ENCODE measurements at places on chromosomes 1 and 21.
A peak's percentile ranks its signal among the peaks of the same experiment; 100 is the strongest.

- DNase-seq = no peak
Observed at GRCh38 chr1:111867868-111868440, 112.3 kb downstream of the DDX20 start.

GRCh38 chr1:151966061-151966460 lies 27.6 kb downstream of the S100A10 start:
- DNase-seq = no peak

DNA sequence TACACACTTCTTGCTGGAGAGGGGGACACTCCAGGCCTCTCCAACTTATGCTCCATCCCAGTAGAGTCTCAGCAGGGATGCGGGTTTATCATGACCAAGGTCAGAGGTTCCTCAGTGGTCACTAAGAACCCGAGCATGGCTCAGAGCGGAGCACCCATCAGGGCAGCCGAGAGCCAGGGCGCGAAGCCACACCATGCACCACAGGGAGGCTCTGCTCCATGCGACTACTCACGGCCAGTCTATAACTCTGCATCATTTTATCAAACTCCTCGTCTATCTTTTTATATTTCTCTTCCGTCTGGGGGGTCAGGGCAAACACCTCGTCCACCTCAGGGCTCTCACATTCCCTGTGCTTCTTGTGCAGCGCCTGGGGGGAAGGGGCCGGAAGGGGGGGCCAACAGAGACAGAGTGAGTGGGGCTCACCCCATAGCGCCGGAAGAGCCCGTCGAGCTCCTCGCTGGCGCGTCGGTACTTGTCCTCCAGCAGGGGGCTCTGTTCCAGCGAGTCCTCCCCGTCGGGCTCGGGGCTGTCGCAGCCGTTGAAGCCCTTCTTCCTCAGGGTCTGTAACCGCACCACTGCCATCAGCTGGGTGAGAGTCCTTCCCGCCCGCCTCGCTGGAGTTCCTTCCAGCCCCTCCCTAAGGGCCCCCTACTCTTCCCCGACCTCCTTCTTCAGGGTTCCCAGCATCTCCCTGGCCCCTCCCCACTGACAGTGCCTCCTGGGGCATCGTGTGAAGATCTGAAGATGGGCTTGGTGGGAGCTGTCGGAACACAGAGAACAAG lies 20.0 kb downstream of the MEF2D start:
- DNase-seq = peak; percentile 63

- peak; percentile 42 for DNase-seq
Observed at GRCh38 chr1:32963746-32964460, 706 bp downstream of the RNF19B start.

DNA sequence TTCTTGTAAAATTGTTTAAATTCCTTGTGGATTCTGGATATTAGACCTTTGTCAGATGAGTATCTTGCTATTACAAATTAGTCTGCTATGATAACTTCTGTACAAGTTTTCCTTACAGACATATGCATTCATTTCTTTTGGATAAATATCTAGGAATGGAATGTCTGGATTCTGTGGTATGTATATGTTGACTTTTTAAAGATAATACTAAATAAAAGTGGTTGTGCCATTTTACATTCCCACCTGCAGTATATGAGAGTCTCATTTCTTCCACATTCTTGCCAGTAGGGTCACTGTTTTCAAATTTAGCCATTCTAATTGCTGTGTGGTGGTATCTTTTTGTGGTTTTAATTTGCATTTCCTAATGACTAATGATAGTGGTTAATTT lies 53.9 kb downstream of the SYDE2 start:
- DNase-seq = no peak

DNA sequence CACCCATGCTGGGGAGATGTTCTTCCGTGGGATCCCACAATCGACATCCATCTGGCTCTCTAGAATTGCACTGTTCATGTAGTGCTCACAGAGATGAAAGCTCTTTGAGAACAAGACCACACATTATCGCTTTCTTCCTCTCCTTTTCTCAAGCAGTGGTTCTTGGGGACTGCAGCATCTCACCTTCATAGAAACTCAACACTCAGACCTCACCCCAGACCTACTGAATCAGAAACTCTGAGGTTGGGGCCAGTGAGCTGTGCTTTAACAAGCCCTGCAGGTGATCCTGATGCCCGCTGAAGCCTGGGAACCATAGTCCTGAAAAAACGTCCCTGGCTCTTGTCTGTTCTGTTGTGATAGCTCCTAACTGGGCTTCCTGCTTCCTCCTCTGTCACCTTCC lies 251.3 kb upstream of the FGGY start:
- no peak for DNase-seq

- no peak for DNase-seq
Observed at GRCh38 chr1:147270721-147271120, 28.2 kb downstream of the CHD1L start.

DNA sequence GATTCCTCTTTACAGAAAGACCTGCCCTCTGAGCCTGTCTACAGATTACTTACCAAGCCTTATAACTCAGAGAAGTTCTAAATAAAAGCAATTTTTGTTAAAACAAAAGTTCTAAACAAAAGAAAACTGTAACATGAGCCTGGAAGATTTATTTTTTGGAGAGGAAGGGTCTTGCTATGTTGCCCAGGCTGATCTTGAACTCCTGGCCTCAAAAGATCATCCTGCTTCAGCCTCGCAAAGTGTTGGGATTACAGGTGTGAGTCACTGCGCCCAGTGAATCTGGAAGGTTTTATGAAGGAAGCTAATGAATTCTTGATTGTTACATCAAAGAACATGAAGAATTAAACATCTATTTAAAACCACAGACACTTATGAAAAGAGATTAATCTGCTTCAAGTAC lies 27.1 kb downstream of the GPBP1L1 start:
- no peak for DNase-seq

DNA sequence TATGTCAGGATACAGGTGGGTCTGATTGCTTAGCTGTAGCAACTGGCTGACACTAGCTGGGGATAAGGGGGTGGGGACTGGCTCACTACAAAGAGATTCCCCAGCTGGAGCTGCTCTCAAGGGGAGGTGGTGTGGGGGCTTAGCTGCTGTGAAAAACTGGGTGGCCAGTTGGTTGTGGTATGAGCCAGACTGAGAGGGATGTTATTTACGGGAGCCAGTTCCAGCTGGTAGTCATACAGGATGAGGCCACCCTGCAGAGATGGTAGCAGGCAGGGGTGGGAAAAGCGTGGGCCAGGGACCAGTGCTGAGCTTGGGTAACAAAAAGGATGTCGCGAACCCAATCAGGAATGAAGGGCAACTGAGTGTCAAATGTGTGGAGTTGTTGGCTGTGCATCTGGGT lies 204.0 kb upstream of the C21orf91 start:
- no peak for DNase-seq

DNA sequence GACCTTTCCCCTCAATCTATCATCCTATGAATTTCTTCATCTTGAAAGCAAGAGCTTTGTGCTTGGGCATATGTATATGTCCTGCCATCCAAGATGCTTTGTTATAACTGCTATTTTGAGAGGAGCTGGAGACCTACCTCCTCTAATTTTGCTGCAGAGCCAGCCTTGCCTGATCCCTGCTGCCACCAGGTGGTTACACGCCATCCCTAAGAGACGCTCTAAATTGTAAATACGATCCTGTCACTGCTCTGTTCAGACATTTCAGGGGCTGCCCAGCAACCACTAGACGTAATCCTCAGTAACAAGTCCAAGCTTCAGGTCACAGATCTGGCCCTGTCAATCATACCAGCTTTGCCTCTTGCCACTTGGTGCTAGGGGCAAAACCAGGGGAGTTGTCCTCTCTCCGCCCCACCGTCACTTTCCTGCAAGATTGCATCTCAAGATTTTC lies 32.9 kb downstream of the GPA33 start:
- DNase-seq = no peak

- DNase-seq = no peak
Observed at GRCh38 chr1:220321758-220322157, 49.5 kb upstream of the RAB3GAP2 start.

- no peak for DNase-seq
Observed at GRCh38 chr1:151891512-151891911, 17.8 kb downstream of the THEM4 start.

DNA sequence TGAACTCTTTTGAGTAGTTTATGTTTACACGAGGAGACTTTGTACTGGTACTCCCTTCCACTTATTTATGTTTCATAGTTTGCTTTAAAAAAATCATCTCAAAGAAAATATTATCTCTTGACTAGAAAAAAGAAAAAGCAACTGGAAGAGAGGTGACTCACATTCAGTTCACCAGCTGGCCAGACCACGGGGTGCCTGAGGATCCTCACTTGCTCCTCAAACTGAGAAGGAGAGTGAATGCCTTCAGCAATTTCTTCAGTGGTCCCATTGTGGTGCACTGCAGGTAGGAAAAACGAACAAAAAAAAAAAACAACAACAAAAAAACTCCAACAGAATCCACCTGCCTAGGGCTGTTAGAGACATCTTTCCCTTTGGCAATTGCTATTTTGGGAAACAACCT lies 102.9 kb downstream of the PTPRC start:
- no peak for DNase-seq

DNA sequence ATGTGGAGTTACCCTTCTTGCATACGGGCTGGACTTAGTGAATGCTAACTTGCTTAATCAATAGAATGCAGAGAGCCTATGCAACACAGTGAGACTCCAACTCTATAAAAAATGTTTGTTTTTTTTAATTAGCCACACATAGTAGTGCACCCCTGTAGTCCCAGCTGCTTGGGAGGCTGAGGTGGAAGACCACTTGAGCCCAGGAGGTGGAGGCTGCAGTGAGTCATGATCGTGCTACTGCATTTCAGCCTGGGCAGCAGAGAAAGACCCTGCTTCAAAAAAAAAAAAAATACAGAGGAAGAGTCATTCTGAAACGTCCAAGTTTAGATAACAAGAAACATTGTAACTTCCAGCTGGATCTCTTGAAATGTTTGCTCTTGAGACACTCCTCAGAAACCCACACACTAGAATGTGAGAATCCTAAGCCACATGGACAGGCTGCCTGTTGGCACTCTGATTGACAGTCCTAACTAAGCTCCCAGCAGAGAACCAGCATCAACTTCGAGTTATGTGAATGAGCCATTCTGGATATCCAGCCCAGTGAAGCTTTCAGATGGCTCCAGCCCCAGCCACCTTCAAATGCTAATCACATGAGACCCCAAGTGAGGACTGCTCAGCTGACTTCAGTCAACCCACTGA lies 20.0 kb upstream of the CAP1 start:
- DNase-seq = no peak

GRCh38 chr1:72891976-72892375 lies 609.6 kb upstream of the NEGR1 start:
- DNase-seq = no peak

DNA sequence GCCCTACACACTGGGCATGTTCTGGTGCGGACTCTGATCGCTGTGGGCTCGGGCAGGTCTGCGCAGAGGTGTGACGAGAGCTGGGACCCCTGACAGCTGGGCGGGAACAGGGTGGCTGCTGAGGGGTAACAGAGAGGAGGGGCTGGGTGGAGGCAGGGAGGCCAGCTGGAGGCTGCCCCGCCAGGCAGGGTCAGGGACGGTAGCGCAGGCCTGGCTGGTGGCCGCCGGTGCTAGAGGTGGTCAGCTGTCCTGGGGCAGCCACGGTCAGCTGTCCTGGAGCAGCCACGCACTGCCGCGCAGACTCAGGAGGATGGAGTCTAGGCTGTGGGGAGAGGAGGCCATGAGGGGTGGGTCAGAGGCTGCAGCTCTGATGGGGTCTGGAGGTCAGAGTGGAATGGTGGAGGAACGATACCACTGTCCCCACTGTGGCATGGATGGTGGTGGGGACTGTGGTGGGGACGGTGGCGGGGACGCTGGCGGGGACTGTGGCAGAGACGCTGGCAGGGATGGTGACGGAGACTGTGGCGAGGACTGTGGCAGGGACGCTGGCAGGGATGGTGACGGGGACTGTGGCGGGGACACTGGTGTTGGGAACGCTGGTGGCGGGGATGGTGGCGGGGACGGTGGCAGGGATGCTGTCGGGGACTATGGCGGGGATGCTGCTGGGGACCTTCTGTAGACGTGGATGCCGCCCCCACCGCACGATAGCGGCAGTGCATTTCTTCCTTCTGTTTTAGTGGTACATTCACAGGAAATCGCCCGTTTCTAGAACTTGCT lies 21.3 kb upstream of the LRRC3 start:
- DNase-seq = no peak

DNA sequence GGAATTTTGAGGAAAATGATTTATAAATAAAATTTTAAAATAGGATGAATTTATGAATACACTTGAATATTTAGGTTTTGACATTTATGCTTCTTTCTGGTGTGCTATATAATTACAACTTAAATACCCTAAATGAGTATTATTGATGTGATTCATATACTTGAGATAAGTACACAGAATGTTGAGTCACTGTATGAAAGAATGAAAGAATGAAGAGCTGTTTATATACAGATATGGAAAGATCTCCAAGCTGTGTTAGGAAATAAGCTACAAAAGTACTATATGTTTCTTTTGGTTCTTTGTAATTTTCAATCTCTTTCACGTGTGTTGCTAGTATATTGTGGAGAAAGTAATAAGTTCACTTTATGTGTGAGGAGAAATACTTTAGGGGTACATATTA lies 147.2 kb downstream of the RASAL2 start:
- DNase-seq = no peak

GRCh38 chr1:196400478-196401451 lies 207.5 kb downstream of the KCNT2 start:
- no peak for DNase-seq

DNA sequence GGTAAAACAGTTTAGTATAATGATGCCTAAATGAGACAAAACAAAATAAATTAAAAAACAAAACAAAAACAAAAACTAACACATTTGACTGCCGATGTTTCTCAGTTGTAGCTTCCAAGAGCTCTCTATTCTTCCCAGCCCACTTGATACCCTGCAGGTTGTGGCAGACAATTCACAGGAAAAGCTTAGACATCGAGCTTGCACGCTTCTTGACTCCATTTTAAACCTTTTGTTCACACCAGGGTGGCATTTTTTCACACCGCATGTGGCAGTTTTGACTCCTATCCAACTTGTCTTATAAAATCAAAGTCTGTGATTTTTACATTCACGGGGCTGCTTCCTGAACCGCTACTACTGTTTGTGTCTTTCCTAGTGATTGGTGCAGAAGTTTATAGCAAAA lies 575.9 kb downstream of the USP25 start:
- no peak for DNase-seq

DNA sequence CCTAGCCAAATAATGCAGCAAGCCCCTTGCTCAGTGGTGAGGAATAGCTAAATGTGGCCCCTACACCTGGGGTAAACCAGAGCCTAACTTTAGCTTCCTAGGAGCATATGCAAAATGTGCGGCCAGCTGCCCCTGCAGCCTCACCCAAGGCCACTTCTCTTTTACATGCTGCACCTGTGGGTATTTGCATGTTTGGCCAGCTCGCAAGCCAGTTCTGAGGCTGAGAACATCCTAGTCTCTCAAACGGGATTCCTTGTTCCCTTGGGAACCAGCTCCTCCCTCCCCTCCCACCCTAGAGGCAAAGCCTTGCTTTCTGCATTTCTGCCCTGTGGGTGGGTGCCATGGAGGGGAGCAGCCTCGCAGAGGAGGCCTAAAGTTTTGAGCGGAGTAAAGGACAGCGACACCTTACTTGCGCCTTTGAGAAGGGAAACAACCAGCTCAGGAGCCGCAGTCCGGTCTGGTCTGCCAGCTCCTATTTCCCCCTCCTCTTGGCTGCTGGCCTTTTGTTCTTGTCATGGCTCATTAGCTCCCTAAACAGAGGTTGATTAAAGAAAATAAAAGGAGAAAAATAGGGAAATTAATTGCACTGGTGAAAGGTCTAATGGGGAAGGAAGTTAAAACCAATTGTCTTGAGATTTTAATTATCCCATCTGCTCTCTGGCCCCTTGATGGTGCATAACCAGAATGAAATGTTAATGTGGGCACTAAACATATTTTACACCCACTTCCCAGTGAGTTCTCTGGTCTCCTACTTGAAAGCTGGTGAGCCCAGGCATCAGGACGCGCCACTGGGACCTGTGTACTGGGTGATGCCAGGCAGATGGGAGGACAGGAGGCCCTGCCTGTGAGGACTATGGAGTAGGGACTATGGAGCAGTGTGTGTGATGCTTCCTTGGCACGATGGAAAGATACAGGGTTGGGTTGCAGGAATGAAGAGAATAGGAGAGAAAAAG lies 68.7 kb downstream of the TEX35 start:
- DNase-seq = no peak
